Fibroblast of lung (primary cell): ENCODE measurements at places on chromosomes 7 and 10. TPM values are rescaled to one million over a fixed set of nuclear protein-coding genes. Genes with fewer than 3 reads are reported as not detected.

DNA sequence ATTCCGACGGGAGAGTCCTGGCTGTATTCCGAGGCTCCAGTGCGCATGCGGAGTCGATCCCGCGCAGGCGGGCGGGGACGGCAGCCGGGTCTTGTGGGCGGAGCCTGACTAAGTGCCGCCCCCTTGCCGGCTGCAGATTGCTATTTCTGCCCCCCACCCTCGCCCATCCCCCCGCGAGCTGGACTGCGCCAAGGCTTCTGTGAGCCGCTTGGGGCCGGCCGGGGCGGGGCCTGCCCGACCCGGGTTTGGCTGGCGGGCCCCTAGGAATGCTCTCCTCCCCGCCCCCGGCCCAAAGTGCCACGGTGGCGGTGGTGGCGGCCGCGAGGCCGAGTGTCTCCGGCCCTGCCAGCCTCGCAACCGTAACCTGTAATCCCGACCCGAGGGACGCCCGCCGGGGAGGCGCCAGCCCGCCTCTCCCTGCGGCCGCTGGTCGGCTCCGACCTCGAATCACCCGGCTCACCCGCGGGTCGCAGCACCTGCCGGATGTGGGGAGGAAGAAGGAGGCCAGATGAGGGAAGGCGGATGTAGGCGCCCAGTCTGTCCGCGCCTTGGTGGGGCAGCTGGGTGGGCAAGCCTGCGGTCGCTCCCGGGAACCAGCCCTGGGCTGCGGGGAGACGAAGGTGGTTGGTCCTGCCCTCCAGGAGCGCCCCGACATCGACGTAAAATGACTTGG, 702 bp upstream of the KAZALD1 start:
- DNase-seq: peak; percentile 89
- H3K36me3 ChIP-seq: no peaks in the 10 kb centered on the region
- H3K4me3 ChIP-seq: peak overlapping the region; percentile 91
- no peaks in the 10 kb centered on the region for H3K27me3 ChIP-seq
- H3K4me1 ChIP-seq: peaks cover 10% of the 10 kb centered on the region

GRCh38 chr7:130365511-130366441, 14.5 kb upstream of the CPA1 start:
- no peaks in the 10 kb centered on the region for H3K36me3 ChIP-seq
- H3K27me3 ChIP-seq: no peaks in the 10 kb centered on the region
- no peak overlapping the region for H3K4me3 ChIP-seq
- H3K27ac ChIP-seq: peak overlapping the region; percentile 54
- peak; percentile 99 for DNase-seq

- no peaks in the 10 kb centered on the region for H3K27me3 ChIP-seq
- peak; percentile 56 for DNase-seq
- H3K27ac ChIP-seq: peak overlapping the region; percentile 21
- H3K4me1 ChIP-seq: peaks cover 18% of the 10 kb centered on the region
- H3K4me3 ChIP-seq: no peak overlapping the region
- H3K36me3 ChIP-seq: no peaks in the 10 kb centered on the region
These were observed 50.0 kb downstream of the VCL start for GRCh38 chr10:74047871-74048270.

DNA sequence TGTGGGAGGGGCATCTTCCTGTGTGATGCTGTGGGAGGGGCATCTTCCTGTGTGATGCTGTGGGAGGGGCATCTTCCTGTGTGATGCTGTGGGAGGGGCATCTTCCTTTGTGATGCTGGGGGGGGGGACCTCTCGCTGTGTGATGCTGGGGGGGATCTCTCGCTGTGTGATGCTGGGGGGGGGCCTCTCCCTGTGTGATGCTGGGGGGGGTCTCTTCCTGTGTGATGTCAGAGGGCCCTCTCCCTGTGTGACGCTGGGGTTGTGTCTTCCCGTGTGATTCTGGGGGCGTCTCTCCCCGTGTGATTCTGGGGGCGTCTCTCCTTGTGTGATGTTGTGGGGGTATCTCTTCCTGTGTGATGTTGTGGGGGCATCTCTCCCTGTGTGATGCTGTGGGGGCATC, 27.9 kb upstream of the DPYSL4 start:
- H3K36me3 ChIP-seq: no peaks in the 10 kb centered on the region
- no peak for DNase-seq
- H3K4me3 ChIP-seq: no peak overlapping the region
- no peaks in the 10 kb centered on the region for H3K4me1 ChIP-seq
- H3K27ac ChIP-seq: no peak overlapping the region

DNA sequence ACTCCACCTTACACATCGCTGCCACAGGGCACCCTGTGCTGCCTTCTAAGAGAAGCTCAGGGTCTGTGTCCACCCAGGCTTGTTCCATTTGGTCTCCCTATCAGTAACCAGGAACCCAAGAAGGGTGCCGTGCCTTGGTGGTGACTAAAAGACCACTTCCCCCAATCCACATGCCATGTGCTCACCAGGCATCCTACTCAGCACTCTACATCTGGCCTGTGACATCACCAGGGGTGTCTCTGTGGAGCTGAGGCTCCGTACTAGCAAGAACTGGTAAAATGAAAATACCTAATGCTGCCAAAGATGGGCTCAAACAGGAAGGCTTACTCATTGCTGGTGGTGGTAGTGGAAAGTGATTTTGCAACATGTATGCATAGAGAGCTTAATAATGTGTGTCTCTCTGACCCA, 19.0 kb upstream of the C10orf71 start:
- no peaks in the 10 kb centered on the region for H3K36me3 ChIP-seq
- no peak overlapping the region for H3K27ac ChIP-seq
- H3K27me3 ChIP-seq: peaks cover 4% of the 10 kb centered on the region
- DNase-seq: peak; percentile 7
- H3K4me3 ChIP-seq: no peak overlapping the region

DNA sequence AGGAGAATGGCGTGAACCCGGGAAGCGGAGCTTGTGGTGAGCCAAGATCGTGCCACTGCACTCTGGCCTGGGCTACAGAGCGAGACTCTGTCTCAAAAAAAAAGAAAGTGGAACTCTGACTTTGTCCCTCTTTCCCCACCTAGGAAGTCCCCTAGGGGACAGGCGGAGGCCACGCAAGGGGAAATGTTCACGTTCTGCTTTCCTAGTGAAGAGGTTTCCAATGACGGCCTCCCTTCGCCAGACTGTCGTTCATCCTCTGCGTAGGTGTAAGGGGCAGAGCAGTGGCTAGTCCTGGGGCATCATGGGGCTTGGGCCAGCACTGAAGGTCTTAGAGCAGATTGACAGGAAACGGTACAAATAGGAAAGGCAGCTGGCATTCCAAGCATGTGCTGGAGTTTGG, 30.6 kb downstream of the SUFU start:
- H3K36me3 ChIP-seq: no peaks in the 10 kb centered on the region
- no peak overlapping the region for H3K27ac ChIP-seq
- no peaks in the 10 kb centered on the region for H3K4me1 ChIP-seq
- no peak for DNase-seq
- no peak overlapping the region for H3K4me3 ChIP-seq

GPC2 gene
- total RNA-seq: 1.8 and 2.3 TPM in 2 replicates

- no peaks in the 10 kb centered on the region for H3K36me3 ChIP-seq
- no peak overlapping the region for H3K27ac ChIP-seq
- H3K4me3 ChIP-seq: no peak overlapping the region
- no peak for DNase-seq
- H3K27me3 ChIP-seq: peaks cover 100% of the 10 kb centered on the region
- no peaks in the 10 kb centered on the region for H3K4me1 ChIP-seq
These were observed 3.4 kb downstream of the EVX1 start for GRCh38 chr7:27245798-27246691.

DNA sequence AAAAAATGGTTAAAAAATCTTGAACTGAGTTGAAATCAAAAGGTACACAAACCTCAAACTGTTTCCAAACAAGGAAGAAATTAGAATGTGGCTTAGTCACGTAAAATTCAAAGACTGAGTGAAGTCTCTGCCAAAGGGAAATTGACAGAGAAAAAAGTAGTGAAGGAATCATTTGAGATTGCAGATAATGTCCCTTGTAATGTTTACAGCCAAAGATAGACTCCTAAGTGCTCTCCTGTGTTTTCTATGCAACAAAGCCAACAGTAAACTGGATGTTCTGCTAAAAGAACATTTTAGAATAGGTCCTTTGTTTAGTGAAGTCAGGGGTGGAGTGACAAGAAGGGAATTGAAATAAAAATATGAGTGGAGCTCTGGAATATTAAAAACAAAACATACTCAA, 117.9 kb downstream of the ITGA8 start:
- no peak for DNase-seq
- no peak overlapping the region for H3K4me3 ChIP-seq
- no peak overlapping the region for H3K27ac ChIP-seq
- no peaks in the 10 kb centered on the region for H3K4me1 ChIP-seq
- H3K36me3 ChIP-seq: no peaks in the 10 kb centered on the region

DNAJC12 gene
- 1.8 and 3.9 TPM in 2 replicates for total RNA-seq

DNA sequence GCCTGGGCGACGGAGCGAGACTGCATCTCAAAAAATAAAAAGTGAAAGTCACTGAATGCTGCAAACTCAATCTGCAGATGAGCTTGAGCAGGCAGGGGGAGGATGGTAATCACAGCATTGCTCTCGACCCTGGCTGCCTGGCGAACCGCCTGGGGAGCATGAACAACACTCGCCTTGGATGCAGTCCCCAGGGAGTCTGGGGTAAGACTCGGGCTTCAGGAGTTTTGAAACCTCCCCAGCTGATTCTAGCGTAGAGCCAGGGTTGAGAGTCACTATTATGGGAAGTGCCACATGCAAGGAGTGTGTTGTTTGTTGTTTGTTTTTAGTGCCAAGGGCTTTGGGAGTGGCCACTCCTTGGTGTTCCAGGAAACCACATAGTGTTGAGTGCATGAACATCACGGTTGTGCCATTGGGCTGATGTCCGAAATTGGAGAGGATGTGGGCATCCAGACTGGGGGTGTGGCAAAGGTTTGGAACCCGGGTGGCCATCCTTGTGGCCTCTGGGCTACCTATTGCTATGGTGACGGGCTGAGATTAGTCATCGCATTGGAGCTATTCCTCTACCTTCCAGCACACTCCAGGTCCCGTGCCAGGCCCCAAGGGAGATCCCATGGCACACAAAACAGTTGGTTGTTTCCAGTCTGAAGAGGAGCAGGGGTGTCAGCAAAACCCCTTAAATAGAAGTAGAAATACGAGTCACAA, 92.6 kb downstream of the RGS10 start:
- H3K4me1 ChIP-seq: peaks cover 13% of the 10 kb centered on the region
- H3K27me3 ChIP-seq: no peaks in the 10 kb centered on the region

LIPF gene
- total RNA-seq: not detected in 2 replicates

GRCh38 chr10:113369365-113369694, 183.5 kb upstream of the HABP2 start:
- H3K27ac ChIP-seq: no peak overlapping the region
- no peak for DNase-seq
- H3K4me1 ChIP-seq: no peaks in the 10 kb centered on the region
- H3K27me3 ChIP-seq: no peaks in the 10 kb centered on the region
- H3K36me3 ChIP-seq: no peaks in the 10 kb centered on the region
- no peak overlapping the region for H3K4me3 ChIP-seq

DNA sequence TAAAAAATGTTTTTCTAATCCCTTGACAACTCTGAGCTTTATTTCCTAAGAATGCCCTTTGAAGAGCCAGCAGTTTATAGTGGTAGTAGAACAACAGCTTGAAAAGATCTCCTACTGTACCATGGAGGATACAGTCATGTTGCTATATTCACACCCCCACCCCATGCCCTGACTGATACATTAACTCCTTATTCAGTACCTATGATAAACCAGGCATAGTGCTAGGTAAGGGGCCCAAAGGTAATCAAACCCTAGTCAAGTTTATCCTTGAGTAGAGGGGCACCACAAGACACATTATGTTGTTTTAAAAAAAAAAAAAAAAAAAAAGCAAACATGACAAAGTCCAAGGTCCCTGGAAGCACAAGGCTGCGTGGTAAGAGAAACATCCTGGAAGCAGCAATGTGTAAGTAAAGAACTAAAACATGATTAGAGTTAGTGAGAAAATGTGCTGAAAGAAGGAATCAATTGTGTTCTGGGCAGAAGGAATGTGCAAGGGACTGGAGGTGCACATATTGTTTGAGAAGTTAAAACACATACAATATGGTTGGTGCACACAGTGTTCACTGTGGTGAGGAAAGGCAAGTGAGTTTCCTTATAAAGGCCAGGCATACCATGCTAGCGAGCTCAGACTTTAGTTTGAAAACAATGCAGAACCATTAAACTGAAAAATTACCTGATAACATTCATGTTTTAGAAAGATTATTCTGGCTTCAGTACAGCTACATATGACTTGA, 51.2 kb downstream of the PDE1C start:
- peak; percentile 67 for DNase-seq
- H3K36me3 ChIP-seq: no peaks in the 10 kb centered on the region
- H3K27ac ChIP-seq: no peak overlapping the region
- H3K4me3 ChIP-seq: no peak overlapping the region
- H3K4me1 ChIP-seq: no peaks in the 10 kb centered on the region
- no peaks in the 10 kb centered on the region for H3K27me3 ChIP-seq

DNA sequence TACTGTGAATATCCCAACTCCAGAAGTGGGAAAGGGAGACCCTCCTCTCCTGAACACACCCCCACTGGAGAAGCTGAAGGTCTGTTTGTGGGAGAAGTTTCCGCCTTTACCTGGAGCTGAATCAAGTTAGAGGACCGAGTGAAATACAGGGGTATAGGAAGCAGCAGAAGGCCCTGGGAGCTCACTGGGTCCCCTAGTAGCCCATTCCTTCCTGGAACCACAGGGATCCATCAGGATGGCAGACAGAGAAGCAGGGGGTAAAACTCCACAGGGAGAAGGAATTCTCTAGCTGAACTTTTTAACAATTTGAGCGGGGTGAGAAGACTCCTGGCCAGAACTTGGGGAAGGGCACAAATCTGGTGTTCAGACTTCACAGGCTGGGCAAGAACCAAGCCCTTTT, 275.8 kb downstream of the GRID1 start:
- no peaks in the 10 kb centered on the region for H3K36me3 ChIP-seq
- no peaks in the 10 kb centered on the region for H3K27me3 ChIP-seq
- no peak for DNase-seq
- no peaks in the 10 kb centered on the region for H3K4me1 ChIP-seq
- H3K27ac ChIP-seq: no peak overlapping the region
- H3K4me3 ChIP-seq: no peak overlapping the region

DNA sequence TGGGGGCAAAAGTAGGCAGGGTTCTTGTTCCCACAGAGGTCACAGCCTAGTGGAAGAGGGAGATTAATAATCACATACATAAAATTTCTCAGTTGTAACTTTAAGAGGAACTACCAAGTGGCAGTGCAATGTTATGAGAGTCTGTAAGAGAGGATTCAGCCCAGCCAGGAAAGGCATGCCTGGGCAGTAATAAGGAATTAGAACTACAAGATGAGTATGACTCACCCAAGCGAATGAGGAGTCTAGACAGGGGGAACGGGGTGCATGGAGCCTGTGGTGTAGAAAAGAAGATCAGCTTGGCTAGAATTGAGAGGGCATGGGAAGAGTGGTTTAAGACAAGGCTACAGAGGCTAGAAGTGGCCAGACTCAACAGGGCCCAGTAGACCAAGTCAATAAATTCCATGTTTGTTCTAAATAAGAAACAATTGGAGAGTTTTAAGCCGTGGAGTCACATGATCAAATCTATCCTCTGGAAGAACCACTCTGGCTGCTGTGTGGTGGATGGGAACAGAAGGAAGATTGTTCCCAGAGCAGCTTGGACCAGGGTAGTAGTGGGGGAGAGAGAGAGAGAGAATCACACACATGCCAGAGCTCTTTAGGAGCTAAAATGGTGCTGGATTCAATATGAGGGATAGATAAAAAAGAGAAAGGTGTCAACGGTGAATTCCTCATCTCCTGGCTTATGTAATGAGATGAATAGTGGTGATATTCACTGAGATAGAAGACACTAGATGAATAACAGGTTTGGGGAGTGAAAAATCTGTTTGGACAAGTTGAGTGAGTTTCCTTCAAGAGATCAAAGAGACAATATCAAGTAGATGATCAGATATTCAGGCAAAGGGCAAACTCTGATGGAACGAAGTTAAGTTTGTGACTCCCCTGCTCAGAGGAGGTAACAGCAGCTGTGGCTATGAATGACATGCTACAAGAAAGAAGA, 265.1 kb downstream of the FGFR2 start:
- DNase-seq: no peak
- no peaks in the 10 kb centered on the region for H3K27me3 ChIP-seq
- no peaks in the 10 kb centered on the region for H3K36me3 ChIP-seq
- no peak overlapping the region for H3K27ac ChIP-seq
